ENCODE measurements at places on chromosomes 5 and 9.

- DNase-seq: peak; percentile 79
Observed at GRCh38 chr9:136625101-136626065, 37.3 kb upstream of the EGFL7 start.

DNA sequence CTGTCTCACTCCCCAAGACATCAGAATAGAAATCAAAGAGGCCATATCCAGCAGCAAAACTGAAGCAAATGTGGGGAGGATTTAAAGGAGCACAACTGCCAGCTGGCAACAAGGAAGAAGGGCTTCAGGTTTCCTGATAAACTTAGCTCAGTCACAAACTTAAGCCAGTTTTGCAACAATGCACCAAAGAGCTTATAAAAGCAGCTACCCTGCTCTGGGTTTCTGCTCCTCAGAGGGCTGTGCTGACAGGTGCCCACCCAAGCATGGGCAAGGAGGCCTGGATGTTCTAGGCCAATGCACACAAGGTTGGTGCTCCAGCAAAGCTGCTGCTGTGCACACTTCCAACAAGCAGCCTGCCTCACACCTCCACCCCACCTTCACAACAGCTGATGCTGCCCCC lies 132.9 kb downstream of the SIL1 start:
- DNase-seq: no peak

GRCh38 chr9:121675381-121675780 lies 23.9 kb downstream of the DAB2IP start:
- DNase-seq: no peak

DNA sequence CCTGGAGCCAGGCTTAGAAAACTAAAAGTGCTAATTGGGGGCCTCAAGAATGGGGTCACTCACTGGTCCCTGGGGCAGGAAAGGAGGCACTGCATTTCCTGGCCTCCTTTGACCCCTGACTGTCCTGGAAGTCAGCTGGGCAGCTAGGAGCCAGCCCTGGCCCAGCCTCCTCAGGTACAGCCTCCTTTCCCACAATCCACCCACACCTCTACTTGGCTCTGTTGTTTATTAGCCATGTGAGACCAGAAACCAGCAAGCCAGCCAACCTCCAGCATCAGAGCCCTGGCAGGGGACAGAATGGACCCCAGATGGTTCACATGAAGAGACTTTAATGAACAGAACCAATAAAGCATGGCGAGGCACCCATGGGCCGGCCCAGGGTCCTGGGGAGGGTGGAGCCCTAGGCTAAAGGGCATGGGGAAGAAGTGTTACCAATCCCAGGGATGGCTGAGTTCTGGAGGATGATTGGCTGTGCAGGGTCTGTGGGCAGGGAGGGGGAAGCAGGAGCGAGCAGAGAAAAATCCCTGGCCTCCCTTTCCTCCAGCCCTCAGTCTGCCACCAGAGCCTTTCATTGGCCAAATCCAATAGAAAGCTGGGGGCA lies 55.3 kb upstream of the ANGPTL2 start:
- DNase-seq: no peak

DNA sequence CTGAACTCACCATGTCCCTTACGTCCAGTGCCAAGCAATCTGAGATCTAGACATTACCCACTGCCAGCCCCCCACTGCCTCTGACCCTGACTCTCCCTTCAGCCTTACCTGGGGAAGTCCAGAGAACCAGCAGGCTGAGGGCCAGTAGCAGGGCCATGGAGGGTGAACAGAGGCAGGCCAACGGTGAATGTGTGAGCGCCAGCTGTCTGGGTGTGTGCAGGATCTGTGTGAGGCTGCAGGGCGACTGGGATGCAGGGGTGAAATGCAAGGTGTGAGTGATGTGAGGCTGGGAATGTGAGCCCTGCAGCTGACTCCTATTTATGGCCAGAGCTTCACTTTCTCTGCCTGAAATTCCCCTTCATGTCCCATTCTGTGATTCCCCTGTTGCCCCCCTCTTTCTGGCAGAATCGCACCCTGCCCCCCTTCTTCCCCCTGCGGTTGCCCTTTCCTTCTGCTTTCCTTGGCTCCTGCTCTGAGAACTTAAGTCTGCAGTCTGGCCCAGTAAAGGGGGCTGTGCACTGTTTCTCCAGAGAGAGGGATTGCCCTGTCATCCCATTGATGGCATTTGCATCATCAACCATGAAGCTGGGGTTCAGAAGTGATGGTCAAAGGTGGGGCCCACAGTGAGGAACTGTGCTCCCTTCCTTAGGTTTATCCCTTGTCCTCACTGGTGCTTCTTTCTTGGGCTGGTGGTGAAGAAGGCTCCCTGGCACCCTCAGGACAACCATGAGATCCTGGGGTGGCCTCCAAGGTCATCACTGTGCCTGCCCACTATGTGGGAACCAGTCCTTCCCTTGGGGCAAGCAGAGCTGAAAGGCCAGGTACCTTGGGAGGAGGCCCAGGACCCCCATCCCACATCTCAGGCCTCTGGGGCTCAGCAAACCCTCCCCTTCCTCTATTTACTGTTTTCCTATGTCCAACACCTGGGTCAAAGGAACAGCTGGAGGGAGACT lies at the start of gene CCL19:
Gene CCL19 (minus strand): TSS at position 294 of the 953 bp plus-strand sequence. CDS start 137 bp downstream, at position 157.
- no peak for DNase-seq

DNA sequence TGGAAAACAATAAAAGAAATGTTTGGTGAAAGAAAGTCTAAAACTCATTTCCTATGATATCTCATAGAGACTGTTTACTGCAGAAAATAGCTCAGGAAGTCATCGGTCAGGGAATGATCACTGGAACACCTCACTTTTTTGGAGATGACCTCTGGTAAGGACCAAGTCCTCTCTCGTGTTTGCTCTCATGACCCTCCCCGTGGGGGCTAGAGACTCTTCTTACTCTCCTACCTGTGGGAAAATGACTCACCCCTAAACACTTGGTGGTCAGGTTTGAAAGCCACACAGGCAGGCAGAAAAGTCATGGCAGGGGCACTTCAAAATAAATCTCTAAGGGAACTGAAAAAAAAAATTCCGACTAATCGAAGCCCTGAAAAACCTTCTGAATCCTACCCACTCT lies 48.2 kb downstream of the FAM240B start:
- DNase-seq: no peak

GRCh38 chr9:136921307-136921706 lies 23.2 kb downstream of the FBXW5 start:
- DNase-seq: no peak

DNA sequence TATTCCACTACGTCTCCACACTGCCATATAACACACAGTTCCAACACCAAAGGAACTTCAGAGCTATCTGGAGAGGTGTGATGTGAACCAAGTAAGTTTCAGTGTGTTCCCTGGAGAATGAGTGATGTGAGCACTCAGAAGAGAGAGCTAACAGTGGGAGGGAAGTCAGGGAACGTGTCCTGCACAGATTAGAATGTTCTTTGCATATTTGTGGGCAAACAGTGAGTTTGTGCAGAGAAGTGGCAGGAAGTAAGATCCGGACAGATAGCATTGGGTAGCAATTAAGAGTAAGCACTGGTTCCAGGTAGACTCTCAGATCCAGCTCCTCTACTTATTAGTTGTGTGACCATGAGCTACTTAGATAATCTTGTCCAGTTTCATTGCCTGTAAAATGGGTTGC lies 206.4 kb downstream of the PDZD2 start:
- peak; percentile 8 for DNase-seq

DNA sequence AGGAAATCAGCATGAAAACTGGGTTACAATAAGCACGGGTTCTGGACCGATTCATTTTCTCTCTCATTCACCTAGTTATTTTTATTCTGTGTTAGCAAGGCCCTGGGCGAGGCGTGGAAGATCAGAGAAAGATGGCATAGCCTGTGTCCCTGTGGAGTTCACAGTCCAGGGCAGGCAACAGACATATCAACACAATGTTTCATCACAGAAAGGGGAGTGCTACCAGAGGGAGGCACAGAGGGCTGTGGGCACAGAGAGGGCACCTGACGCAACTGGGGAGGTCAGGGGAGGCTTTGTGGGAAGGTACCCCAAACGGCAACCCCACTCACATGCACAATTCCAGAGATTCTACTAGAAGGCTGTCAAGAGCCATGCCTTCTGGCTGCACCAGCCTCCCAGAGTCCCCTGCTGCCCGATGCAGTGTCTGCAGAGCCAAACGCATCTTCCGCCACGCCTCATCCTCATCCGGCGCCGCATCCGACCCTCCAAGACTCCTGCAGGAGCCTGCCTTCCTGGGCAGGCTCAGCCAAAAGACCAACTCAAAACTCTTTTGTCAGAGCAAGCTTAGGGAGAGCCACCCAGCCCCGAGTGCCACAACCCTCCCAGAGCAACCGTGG lies 1.4 kb downstream of the FAM193B start:
- DNase-seq: peak; percentile 54

DNA sequence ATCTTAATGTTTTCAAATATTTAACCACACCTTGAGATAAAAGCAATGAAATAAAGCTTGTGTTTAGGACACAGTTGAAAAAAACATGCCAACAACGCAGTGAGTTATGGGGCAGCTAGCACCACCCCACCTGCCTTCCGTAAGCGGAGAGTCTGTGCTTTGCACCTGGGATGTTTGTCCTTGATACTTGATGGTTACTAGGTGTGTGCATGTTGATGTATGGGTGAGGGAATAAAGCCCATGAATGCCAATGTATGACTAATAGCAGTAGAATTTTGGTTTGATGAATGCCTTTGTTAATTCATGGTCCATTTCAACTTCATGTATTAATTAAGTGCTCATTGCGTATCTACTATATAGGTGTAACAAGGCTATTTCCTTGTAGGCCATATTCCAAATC lies 74.0 kb downstream of the PCSK5 start:
- no peak for DNase-seq

DNA sequence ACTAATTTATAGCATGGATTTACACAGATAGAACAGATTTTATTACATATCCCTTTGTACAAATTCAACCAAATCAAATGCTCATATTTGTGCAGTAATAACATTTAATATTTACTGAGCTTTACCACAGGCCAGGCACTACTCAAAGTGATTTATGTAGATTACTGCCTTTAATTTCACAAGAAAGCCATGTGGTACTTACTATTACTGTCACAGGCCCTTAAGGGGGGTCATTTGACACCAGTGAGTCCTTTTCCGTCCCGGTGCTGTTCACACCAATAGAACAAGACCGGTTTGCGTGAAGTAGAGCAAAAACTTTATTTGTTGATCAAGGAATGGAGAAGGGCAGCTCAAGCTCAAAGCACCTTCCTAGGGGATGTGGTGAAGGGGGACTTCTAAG lies 308.5 kb upstream of the KCNN2 start:
- DNase-seq: no peak

DNA sequence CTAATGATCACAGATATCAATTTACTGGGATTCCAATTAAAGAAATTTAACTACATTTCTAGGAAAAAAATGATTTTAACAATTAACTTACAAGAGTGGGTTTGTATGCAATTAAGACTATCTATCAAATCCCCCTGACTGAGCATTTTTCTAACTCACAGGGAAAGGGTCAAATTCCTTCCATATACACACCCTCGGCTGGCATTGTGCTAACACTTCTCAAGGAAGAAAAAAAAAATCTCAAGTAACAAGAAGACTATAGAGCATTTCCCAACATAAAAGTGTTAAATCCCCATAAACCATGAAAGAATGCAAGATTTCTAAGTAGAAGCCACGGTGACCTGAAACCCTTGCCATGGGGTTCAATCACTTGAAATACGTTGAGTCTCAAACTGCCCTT lies 368.8 kb downstream of the GLIS3 start:
- DNase-seq: no peak

GRCh38 chr9:130112538-130113151 lies 58.9 kb downstream of the GPR107 start:
- DNase-seq: no peak

- DNase-seq: peak; percentile 22
Observed at GRCh38 chr9:2560180-2560579, 61.4 kb upstream of the VLDLR start.

DNA sequence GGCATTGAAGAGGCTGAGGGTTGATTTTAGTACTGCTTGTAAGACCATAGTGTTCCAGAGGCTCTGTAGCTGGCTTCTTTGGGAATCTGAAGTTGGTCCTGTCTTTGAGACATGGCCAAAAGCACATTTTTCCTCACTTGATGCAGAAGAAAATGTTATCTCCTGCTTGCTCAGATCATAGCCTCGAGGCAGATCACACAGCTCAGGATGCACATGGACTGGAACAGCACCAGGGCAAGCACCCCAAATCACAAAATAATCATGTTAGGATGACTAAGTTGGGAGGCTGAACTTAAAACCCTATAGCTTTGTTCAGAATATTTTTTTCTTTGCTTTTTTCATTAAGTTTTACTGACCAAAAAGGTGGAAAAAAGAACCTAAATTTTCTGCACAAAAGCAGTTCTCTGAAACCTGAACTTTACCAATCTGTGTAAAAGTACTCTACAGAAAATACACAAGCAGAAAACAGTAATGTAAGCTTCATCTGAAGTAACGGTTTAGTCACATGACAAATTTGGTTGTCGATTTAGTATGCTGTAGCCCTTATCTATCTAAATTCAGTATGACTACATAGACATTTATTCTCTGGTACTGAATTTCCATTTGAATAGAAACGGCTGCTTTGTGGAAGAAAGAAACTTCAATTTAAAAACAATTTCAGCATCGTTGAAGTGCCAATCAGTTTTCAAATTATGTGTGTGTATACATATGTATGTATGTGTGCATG lies 3.4 kb downstream of the KLHL9 start:
- DNase-seq: peak; percentile 46

GRCh38 chr5:93572608-93573353 lies 8.2 kb downstream of the NR2F1-AS1 start:
- peak; percentile 20 for DNase-seq

DNA sequence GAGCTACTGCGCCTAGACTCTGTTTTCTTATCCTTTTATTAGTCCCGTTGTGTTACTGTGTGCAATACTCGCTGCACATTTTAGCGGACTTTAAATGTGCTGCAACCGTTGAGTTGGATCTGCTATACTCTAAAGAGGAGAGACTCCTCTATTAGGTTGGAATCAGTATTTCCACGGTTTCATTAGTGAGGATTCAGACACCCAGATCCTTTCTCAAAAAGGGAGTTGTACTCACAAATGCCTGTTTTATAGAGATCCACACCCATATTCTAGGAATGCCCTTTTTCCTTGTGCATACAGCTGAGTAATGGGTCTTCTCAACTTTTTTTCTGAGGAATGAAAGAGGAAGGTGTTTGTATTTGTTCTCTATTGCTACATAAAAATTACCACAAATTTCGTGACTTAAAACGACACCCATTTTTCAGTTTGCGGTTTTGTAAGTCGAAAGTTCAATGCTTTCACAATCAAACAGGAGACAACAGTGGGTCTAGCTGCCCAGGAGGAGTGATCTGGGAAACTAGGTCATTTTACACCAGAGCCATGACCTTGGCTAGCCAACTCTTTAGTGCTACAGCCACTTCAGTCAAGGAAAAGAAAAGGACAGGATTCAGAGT lies 52.8 kb upstream of the SLC44A1 start:
- no peak for DNase-seq

DNA sequence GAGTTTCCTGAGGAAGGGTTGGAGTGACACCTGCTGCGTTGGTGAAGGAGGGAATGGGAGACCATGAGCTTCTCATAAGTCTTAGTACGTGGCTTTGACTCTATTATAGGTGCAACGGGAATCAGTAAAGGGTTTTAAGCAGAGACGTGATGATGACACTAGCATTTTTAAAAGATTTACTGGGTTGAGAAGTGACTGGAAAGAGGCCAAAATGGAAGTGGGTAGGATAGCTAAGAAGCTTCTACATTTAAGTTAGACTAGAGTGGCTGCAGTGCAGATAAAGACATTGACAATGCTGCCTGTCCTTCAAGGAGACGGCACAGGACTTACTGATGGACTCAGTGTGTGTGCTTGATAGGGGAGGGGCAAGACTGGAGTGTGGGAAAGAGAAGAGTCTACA lies 6.2 kb downstream of the GAPT start:
- DNase-seq: no peak

All from EH (cell line).